ENCODE measurements at places on chromosomes 5 and 9. TPM values are rescaled to one million over a fixed set of nuclear protein-coding genes. Genes with fewer than 3 reads are reported as not detected.

The GGTA1 gene
- not detected for total RNA-seq

The SLC9A3 gene
- total RNA-seq: 1.4 TPM

The STPG3 gene
- not detected for total RNA-seq

The CREBRF gene
- total RNA-seq: 14.3 TPM

The MYO10 gene
- total RNA-seq: 59.9 TPM

The NR6A1 gene
- total RNA-seq: 302 TPM

The CCNO gene
- total RNA-seq: 0.93 TPM

The ARSI gene
- total RNA-seq: 4.2 TPM

The CTXN3 gene
- 0.09 TPM for total RNA-seq

The TMEM232 gene
- total RNA-seq: 5.2 TPM

The TNIP1 gene
- 49.7 TPM for total RNA-seq

The GNAQ gene
- total RNA-seq: 87.9 TPM

The SMIM33 gene
- total RNA-seq: not detected

The ADAMTS19 gene
- 23.3 TPM for total RNA-seq

DNA sequence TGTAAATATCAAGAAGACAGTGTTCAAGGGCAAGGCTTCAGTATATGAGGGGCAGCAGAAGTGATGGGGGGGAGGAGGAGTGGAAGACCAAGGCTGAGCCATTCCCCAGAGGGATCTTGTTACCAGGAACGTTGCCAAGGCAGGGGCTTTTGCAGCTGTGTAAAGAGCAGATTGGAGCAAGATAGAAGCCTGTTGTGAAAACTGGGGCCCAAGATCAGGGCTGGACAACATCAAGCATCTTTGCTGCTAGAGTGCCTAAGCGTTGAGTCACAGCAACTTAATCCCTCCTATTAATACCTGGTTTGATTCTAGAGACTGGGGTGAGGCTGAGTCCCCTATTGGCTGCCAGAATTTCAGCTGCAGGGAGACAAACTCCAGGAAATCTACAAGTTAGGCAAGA, 18.4 kb upstream of the ERCC6L2 start:
- H3K4me3 ChIP-seq: no peak overlapping the region
- H3K36me3 ChIP-seq: peaks cover 1% of the 10 kb centered on the region
- peak; percentile 13 for DNase-seq
- no peaks in the 10 kb centered on the region for H3K27me3 ChIP-seq
- no peak overlapping the region for H3K27ac ChIP-seq

- H3K4me3 ChIP-seq: no peak overlapping the region
- H3K36me3 ChIP-seq: no peaks in the 10 kb centered on the region
- no peak overlapping the region for H3K27ac ChIP-seq
- DNase-seq: no peak
- no peaks in the 10 kb centered on the region for H3K4me1 ChIP-seq
- no peaks in the 10 kb centered on the region for H3K27me3 ChIP-seq
Measured at GRCh38 chr9:73515216-73515615, 363.6 kb downstream of the ANXA1 start.

DNA sequence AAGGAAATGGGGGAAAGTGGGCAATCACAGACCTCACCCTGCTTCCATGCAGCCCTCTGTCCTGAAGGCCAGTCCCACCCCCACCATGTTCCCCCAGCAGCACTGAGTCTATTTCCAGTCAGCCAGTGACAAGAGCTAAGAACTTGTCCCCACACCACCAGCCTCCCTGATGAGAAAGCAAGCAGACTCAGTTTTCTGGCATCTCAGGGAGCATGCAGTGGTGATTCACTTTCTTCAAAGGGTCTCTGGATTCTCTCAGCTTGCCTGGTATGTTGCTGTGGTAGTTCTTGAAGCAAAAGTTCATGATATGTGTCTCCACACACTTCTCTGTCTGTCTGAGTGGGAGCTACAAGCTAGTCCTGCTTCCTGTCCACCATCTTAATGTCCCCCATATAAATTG, 799.9 kb upstream of the TYRP1 start:
- no peak overlapping the region for H3K27ac ChIP-seq
- no peak overlapping the region for H3K4me3 ChIP-seq
- no peaks in the 10 kb centered on the region for H3K4me1 ChIP-seq
- no peak for DNase-seq

DNA sequence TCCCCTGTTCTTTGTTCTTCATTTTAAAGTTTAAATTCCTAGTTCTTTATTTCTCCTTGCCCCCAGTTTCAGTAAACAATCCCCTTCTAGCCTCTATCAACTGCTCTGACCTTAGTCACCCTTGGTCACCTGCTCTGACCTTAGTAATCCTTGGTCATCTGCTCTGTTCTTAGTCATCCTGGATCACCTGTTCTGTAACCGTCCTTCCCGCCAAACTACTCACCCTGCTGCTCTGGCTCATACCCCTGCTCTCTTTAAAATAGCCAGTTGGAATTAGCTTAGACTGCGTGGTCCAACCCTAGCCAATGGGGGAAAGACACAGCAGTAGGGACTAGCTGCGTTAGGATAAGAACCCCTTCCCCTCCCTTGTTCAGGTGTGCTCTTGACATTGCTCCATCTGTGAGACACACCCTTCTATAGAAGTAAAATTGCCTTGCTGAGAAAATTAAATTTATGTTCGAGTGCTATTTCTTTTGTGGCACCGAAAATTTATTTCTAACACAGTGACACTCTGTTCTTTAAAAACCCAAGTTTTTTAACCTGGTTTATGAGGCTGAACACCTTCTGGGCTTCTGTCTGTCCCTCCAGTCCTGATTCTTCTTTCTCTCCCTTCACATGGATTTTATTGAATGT, 3.8 kb downstream of the PRRC1 start:
- no peak overlapping the region for H3K27ac ChIP-seq
- H3K4me3 ChIP-seq: no peak overlapping the region
- H3K27me3 ChIP-seq: no peaks in the 10 kb centered on the region
- peaks cover 17% of the 10 kb centered on the region for H3K36me3 ChIP-seq
- no peak for DNase-seq

GRCh38 chr5:61431923-61432620, 100.0 kb downstream of the ZSWIM6 start:
- no peak for DNase-seq
- H3K36me3 ChIP-seq: no peaks in the 10 kb centered on the region
- H3K27me3 ChIP-seq: no peaks in the 10 kb centered on the region
- H3K4me1 ChIP-seq: peaks cover 7% of the 10 kb centered on the region

DNA sequence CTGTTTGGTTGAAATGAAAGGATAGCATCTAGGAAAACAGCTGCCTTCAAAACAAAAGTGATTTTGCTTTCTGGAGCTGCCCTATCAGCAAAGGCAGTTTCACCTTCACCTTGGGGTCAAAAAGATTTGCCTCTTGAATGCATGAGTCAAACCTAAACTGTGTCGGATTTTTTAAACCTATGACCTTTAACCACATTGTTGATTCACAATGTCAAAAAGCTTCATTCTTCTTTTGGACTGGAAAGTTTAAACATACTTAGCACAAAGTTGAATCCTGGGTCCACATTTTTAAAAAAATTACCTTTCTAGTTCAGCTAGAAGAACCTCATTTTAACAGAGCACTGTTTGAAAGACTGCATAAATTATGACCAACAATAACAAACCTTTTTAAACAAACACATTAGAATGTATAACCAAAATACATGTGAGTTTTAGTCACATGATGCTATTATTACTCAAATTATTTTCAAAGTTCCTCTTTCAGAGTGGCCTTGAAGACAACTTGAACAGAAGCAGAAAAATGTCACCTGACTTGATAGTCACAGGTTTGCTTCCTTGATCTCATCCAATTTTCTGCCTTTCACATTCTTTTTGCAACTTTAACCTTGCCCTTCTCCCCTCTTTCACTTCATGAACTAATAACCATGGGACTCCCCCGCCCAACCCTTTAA, 109.7 kb upstream of the LHFPL2 start:
- no peak overlapping the region for H3K4me3 ChIP-seq
- H3K36me3 ChIP-seq: no peaks in the 10 kb centered on the region
- no peak overlapping the region for H3K27ac ChIP-seq
- H3K4me1 ChIP-seq: no peaks in the 10 kb centered on the region

DNA sequence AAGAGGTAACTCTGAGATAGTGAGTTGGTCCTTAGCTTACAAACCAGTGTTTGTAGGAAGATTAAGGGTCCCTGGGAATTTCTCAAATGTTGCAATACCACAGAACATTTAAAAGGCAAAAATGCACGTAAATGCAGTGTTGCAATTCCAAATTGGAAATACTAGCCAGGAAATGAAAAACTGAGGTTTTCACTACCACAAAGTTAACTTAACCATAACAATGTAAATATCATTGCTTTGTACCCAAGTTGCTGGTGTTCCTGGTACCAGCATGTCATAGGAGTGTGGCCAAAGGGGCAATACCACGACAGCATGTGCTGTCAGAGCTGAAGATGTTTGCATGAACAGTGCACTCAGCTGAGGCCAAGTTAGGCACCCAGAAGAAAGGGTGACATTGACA, 382.9 kb downstream of the GLIS3 start:
- peaks cover 38% of the 10 kb centered on the region for H3K4me1 ChIP-seq
- DNase-seq: no peak
- H3K27me3 ChIP-seq: no peaks in the 10 kb centered on the region
- H3K36me3 ChIP-seq: peaks cover 4% of the 10 kb centered on the region

DNA sequence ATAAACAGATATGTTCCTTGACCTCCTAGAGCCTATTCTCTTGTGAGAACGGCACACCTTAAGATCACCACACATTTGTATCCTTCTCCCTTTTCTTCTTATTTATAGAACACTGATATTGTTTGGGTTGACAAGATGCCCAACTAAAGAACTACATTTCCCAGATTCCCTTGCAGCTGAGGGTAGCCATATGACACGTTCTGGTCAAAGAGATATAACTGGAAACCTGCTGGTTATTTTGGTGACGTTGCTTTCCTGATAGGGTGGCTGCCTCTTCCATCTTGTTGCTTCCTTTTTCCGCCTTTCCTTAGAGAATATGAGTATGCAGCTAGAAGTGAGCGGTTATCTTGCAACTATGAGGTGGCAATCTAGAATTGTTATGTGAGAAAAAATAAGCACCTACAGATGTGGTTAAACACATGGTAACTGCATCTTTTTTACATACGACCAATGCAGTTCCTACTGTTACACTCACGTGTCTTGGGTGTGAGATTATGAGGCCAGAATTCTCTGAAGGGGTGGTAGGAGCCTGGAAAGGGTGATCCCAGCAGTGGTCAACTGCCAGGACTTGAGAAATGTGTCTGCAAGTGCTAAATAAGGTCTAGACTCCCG, 72.9 kb downstream of the SEC61B start:
- no peaks in the 10 kb centered on the region for H3K4me1 ChIP-seq
- no peak for DNase-seq
- H3K36me3 ChIP-seq: no peaks in the 10 kb centered on the region

GRCh38 chr5:67259548-67260215, 63.1 kb upstream of the CD180 start:
- H3K27ac ChIP-seq: no peak overlapping the region
- H3K4me1 ChIP-seq: no peaks in the 10 kb centered on the region
- no peaks in the 10 kb centered on the region for H3K27me3 ChIP-seq
- H3K4me3 ChIP-seq: no peak overlapping the region

- H3K27ac ChIP-seq: no peak overlapping the region
- no peaks in the 10 kb centered on the region for H3K36me3 ChIP-seq
- H3K27me3 ChIP-seq: no peaks in the 10 kb centered on the region
- H3K4me3 ChIP-seq: no peak overlapping the region
- no peaks in the 10 kb centered on the region for H3K4me1 ChIP-seq
Measured at GRCh38 chr9:83388346-83388745, 149.9 kb downstream of the FRMD3 start.

- H3K4me3 ChIP-seq: no peak overlapping the region
- H3K27me3 ChIP-seq: no peaks in the 10 kb centered on the region
- no peaks in the 10 kb centered on the region for H3K4me1 ChIP-seq
Measured at GRCh38 chr9:133775951-133776905, 38.1 kb upstream of the SARDH start.

DNA sequence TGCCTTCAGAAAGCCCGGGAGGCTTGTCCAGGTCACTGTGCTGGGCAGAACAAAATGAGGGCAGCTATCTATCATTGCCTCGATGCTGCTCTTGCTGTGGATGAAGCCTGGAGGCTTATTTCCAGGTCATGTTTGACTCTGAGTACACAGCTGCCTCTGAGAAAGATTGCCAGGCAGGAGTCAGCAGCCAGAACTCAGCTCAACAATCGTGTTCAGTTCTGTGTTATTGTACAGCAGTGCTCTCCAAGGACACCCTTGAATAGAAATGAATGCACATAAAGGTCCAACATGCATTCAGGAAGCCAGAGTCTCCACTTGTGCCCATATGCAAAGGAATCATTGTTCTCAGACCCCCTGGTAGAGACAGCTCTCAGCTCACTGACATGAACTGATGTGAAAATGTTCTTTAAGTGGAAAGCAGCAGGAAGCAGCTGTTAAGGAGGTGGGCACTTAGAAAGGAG, 61.7 kb upstream of the ZFR start:
- H3K27me3 ChIP-seq: peaks cover 5% of the 10 kb centered on the region
- H3K4me3 ChIP-seq: no peak overlapping the region
- H3K4me1 ChIP-seq: peaks cover 38% of the 10 kb centered on the region
- H3K27ac ChIP-seq: no peak overlapping the region

DNA sequence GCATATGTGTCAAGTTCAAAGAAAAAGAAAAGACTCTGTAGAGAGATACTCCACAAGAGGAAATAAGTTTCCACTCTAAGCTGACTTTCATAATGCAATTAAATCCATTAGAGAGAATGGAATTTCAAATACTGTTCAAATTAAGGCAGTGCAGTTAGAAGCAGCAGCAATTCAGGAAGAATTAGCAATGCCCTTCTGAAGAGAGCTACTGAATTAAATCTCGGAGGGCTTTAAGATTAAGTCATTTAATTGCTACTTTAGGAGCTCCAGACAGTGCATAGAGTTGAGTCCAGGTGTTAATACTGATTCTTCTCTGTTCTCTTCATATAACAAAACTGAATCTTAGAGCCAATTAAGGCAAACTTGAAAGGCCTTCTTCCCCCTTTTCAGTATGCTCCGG, 8.5 kb downstream of the CDH12 start:
- no peaks in the 10 kb centered on the region for H3K36me3 ChIP-seq
- H3K27ac ChIP-seq: no peak overlapping the region
- DNase-seq: no peak
- H3K4me3 ChIP-seq: no peak overlapping the region
- H3K4me1 ChIP-seq: no peaks in the 10 kb centered on the region

- no peak overlapping the region for H3K4me3 ChIP-seq
- H3K36me3 ChIP-seq: no peaks in the 10 kb centered on the region
- H3K27me3 ChIP-seq: no peaks in the 10 kb centered on the region
- no peak overlapping the region for H3K27ac ChIP-seq
Measured at GRCh38 chr5:83925955-83926337, 205.3 kb upstream of the HAPLN1 start.

GRCh38 chr5:54620141-54620933, 102.8 kb downstream of the SNX18 start:
- H3K36me3 ChIP-seq: no peaks in the 10 kb centered on the region
- H3K27ac ChIP-seq: no peak overlapping the region
- no peak overlapping the region for H3K4me3 ChIP-seq
- no peaks in the 10 kb centered on the region for H3K27me3 ChIP-seq
- no peak for DNase-seq
